ENCODE measurements at places on chromosomes 11 and 22.

- DNase-seq = no peak
These were observed 17.6 kb upstream of the PCF11 start for GRCh38 chr11:83139310-83139709.

DNA sequence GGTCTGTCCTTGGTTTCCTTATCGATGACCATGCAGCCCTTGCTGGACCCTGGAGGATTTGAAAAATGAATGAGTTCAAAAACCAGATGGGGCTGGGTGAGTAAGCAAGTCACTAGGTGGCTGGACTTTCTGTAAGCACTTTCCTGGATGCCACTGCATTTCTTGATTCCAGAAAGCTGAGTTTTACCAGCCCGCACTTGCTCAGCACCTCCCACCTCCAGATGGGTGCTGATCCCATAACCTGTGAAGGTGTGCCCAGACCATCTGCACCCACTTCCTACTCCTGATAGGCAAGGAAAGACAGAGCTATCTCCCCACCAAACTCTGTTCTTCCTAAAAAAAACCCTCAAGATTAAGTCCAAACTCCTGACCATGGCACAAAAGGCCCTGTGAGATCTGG lies 21.1 kb downstream of the ASCC2 start:
- no peak for DNase-seq

GRCh38 chr22:29473001-29473400 lies 7.0 kb upstream of the NEFH start:
- DNase-seq = no peak

DNA sequence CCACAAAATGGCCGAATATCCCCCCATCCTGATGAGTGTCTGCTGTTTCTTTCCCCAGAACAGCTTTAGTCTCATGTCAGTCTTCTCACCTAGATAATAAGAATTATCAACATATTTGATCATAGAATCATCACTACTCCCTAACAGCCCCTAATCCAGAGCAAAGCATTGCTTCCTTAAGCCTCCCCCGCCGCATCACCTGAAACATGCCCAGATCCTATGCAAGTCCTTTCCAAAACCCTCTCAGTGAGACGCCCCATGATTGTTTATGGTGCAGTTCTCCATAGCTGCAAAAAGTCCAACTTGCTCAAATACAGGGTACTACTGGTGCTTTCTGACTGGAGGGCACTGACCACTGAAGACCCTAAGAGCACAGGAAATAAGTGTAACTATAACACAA lies 20.1 kb downstream of the KCNJ1 start:
- DNase-seq = no peak

GRCh38 chr22:43230971-43231723 lies 44.2 kb upstream of the TTLL12 start:
- DNase-seq = peak; percentile 69

GRCh38 chr11:90426442-90426841 lies 203.6 kb upstream of the CHORDC1 start:
- DNase-seq = no peak

GRCh38 chr11:41578421-41579051 lies 119.1 kb upstream of the LRRC4C start:
- DNase-seq = no peak

DNA sequence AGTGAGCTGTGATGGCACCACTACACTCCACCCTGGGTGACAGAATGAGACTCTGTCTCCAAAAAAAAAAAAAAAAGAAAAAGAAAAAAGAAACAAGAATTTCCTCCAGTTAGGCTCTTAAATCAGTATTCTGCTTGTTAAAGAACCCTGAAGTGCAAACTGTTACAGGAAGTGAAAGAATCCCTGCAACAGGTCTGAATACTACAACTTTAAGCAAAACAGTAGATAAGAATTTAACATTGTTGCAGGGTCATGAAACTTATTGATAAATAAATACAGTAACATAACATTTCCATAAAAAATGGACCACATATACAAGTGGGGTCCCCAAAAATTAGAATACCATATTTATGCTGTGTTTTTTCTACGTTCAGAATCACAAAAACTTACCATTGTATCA lies 35.8 kb downstream of the FCHSD2 start:
- no peak for DNase-seq

GRCh38 chr22:24437741-24438328 lies 10.4 kb downstream of the ADORA2A start:
- no peak for DNase-seq

DNA sequence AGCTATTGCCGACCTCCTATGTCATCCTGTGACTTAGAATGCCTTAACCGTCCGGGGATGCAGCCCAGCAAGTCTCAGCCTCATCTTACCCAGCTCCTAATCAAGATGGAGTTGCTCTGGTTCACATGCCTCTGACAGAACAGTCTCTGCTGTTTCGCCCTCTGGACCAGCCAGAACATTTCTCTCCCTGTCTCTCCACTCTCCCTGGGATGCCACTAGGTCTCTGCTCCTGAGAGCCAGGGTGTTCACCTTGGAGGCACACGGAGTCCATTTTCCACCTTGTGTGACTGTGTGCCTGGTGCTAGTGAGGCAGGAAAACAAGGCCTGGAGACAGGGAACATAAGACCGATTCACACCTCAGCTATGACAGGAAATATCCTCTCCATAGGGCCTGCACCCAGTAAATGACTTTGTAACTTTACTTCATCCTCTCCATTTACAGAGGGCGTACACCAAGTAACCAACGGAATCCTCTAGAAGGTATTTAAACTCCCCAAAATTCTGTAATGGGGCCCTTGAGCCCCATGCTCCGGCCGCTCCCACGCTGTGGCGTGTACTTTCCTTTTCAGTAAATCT lies 16.8 kb upstream of the B4GALNT4 start:
- no peak for DNase-seq

DNA sequence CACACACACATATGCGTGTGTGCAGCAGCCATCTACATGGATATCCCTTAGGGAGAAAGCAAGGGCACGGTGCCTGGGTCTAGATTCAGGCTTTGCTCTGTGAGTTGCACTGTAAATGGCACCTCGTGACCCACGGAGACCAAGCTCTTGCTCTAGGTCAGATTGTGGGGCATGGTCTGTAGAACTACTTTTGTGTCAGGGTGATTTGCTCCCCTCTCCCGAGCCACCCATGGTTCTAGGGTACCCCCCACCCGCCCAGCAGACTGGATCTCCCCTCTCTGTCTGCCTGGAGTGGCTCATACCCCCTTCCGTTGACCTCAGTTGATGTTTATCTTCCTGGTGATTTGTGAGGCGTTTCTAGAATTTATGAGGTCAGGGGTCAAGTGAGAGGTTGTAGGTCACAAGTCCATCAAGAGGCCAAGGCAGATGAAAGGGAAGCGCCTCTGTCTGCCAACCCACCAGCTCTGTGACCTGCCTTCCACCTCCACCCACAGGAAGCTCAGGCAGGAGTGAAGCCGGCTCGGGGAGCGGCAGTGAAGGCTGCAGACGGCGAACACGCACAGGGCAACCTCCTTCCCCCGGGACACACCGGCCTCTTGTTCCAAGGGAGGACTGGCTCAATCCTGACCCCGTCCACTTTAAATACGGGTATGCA lies 76.2 kb upstream of the TTLL12 start:
- peak; percentile 39 for DNase-seq

GRCh38 chr22:27151407-27151806 lies 494.0 kb downstream of the MIAT start:
- no peak for DNase-seq

GRCh38 chr11:33723238-33723881 lies 12.9 kb downstream of the CD59 start:
- DNase-seq = no peak

- no peak for DNase-seq
These were observed 11.7 kb upstream of the CREB3L1 start for GRCh38 chr11:46265764-46266163.

DNA sequence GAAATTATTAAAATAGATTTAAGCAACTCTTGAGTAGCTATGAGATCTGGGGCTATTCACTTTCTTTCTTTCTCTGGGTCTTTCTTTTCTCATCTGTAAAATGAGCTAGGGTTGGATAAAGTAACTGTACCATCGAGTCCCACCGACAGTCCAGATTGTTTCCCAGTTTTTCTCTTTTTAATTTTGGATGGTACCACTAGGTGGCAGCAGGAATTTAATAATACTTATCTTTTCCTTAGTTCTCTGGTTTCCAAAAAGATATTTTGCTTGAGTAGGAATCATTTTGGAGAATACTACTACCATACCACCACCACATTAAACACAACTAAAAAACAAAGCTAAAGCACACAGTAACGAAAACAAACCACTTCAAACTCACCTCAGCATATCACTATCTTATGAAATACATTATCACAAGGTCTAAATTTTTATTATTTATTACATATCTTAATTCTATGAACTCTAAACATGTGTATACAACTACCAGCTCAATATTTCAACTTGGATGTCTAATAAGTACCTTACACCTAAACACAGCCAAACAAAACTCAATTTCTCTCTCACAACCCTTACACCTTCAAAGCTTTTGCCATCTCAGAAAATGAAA lies 584.0 kb downstream of the KCNA4 start:
- no peak for DNase-seq

- DNase-seq = no peak
These were observed 121.9 kb downstream of the PHF21B start for GRCh38 chr22:44887941-44888366.

DNA sequence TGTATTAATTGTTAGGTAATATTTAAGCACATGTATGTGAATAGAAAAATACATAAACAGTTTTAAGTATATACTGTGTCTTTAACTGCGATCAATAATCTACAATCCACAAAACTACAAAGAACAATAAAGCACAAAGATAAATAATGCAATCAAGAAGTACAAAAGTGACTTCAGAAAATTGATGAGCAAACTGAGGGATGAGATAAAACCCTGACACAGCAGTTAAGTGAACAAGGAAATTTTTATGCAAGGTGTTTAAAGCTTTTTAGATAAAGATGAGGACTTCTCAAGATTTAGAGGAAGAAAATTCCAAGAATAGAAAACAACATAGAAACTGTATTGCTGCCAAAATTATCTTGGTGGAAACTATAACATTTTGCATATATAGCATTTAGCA lies 58.4 kb upstream of the ANGPTL5 start:
- DNase-seq = no peak

- DNase-seq = no peak
These were observed 6.3 kb downstream of the PKP3 start for GRCh38 chr11:400241-400689.

DNA sequence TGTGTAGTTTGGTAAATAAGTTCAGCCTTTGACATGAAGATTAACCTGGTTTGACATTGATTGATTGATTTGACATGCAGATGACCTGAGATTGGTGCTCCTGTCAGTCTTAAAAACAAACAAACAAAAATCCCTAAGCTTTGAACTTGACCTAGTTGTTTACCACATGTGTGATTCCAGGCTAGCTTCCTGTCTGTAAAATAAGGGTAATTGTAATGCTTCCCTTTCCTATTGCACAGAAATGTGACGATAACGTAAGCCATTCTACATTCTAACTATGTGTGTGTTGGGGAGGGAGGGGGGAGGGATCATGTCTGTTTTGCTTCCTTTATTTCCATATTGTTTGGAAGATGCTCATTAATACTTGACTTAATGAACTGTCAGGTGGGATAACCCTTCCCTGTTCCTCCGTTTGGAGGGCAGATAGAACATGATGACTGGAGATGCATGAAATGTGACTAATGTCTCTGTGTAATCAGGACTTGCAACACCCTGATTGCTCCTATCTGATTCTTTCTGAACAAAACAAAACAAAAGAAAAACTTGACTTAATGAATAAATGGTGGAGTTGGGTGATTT lies 106.1 kb upstream of the CLMP start:
- no peak for DNase-seq

- no peak for DNase-seq
These were observed 23.1 kb downstream of the PIH1D2 start for GRCh38 chr11:112050721-112051120.

DNA sequence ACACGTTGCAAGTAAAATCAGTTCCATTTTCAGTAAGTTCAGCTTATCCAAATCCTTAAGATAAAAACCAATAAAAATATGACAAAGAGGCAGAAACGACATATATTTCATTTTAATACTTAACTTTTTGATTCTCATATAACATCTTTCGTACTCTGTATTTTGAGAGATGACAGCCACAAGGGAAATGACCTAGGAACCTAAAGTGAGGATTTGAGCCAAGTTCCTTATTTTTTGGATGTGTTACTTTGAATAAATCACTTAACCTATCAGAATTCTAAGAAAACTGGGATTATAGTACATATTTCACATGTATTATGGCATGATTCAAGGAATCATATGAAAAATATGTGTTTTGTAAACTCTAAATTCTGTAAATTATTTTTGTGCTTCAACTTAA lies 143.6 kb upstream of the TRPC6 start:
- DNase-seq = no peak

- DNase-seq = no peak
These were observed 90.8 kb upstream of the SHANK2 start for GRCh38 chr11:71342951-71343827.

GRCh38 chr22:48018346-48018745 lies 1255.9 kb downstream of the TBC1D22A start:
- no peak for DNase-seq

- peak; percentile 15 for DNase-seq
These were observed at the start of gene TSKU for GRCh38 chr11:76783294-76783895. TSS of gene TSKU (plus strand) at chr11:76783356. CDS start at chr11:76795617, 12,261 bp downstream.

DNA sequence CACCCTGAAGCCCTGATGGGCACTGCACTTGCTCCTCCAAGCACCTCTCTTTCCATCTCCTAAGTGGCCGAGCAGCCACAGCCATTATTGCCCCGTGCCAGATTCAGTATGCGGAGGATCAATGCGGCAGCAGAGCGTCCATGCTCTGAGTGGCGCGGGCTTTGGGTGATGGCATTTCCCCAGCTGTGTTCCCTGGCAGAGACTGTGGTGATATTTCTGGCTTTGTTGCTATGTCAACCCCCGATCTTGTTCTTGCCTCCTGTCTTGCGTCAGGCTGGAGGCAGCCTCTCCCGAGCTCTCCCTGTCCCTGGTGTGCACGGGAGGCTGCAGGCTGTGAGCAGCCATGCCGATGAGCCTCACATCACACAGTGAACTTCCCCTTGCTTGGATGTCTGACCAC lies 1018.6 kb downstream of the TBC1D22A start:
- no peak for DNase-seq

GRCh38 chr22:30615543-30615954 lies 8.6 kb downstream of the TCN2 start:
- no peak for DNase-seq

DNA sequence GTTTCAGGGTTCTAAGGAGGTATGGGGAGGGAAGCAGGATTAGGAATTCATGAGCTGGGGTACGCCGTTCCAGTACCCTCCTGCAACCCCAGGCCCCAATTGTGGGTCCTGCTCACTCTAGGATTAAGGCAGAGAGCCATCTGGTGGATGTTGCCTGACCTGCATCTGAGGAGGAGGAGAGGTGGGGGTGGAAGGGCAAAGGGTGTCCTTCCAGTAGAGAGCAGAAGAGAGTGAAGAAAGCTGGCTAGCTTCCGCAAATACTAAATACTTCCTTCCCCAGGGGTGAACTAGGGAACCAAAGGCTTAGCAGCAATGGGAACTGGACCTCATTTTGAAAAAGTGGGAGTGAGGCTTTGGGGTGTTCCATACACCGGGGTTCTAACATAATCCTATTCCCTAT lies 10.6 kb downstream of the LRRC51 start:
- DNase-seq = peak; percentile 68

- no peak for DNase-seq
These were observed 1.9 kb downstream of the TPP1 start for GRCh38 chr11:6617315-6617781.

All from activated naive CD4-positive, alpha-beta T cell treated with Interleukin-2 at 50 U/mL for 16 hours (primary cell).